Activated CD4-positive, alpha-beta T cell treated with anti-CD3 and anti-CD28 coated beads, Interleukin-2, amount 50 U/mL, for 4 hours (primary cell): ENCODE measurements at places on chromosomes 5 and 9.

GRCh38 chr9:74609671-74610405 is 112.7 kb downstream of the RORB start:
- no peak for DNase-seq

DNA sequence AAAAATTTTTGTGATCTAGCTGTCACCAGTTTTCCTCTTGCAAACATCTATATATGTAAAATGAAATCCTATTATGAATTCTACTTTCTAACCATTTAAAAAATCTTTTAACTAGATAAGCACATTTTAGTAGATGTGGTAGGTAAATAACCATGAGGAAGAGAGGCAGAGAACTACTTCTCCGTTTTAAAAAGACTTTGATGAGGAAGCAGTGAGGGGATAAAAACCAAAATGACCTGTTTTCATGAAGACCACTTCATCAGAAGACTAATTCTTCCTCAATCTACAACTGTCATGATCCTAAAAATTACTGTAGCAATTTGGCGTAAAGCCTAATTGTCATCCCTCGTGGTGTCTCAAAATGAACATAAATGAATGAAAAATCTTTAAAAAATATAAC is 15.7 kb upstream of the ERBIN start:
- DNase-seq: no peak

DNA sequence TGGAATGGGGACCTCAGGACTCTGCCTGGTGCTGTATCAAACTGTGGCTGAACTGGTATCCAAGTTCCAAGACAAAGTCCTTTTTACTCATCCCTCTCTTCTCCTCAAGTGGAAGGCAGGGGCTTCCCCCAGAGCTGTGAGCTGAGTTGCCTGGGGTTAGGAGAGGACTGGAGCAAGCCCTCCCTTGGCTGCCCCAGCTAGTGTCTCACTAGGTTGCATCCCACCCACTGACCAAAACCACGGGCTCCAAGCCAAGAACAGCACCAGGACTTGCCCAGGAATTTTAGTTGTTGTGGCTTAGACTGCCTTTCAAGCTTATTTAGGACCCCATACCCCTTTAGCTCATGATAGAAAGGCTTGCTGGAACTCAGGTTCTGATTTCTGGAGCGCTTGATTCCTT is 158.7 kb upstream of the TNC start:
- DNase-seq: no peak

GRCh38 chr9:126509718-126510117 is 104.0 kb upstream of the LMX1B start:
- DNase-seq: no peak

DNA sequence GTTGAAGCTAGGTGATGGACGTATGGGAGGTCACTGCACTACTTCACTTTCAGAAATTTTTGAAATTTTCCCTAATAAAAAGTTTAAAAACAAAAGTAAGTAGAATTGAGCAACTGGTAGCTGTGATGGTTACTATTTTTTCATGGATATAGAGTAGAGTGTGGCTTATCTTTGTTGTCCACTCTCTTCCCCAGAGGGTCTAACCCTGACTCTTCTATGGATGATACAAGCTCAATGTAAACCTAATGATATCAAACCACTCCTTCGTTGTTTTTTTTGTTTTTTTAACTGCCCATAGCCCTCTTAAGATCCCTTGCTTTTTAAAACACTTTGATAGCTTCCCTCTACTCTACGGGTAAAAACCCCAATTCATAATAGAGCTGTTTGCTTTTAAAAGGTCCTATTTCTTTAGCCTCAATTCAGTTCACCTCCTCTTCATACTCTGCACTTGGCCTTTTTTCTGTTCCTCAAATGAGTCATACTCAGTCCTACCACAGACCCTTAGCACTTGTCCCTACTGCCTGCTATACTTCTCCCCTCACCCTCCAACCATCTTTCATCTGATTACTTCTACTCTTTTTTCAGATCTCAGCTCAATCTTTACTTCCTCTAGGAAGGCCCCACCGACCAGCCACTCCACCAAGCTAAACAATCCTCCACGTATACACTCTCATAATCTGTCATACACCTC is 2.6 kb downstream of the HDAC3 start:
- no peak for DNase-seq

GRCh38 chr5:121021681-121022080 is 557.6 kb downstream of the PRR16 start:
- no peak for DNase-seq
